PC-3 (cell line): ENCODE measurements at places on chromosomes 13 and 19. TPM values are rescaled to one million over a fixed set of nuclear protein-coding genes. Genes with fewer than 3 reads are reported as not detected.

- no peaks in the 10 kb centered on the region for H3K36me3 ChIP-seq
- H3K4me3 ChIP-seq: no peak overlapping the region
- peaks cover 5% of the 10 kb centered on the region; the same call in 1 of the 2 replicates for H3K4me1 ChIP-seq
- H3K27me3 ChIP-seq: no peaks in the 10 kb centered on the region
- no peak overlapping the region for H3K27ac ChIP-seq
These were observed 20.6 kb downstream of the STK24 start for GRCh38 chr13:98556142-98556816.

DNA sequence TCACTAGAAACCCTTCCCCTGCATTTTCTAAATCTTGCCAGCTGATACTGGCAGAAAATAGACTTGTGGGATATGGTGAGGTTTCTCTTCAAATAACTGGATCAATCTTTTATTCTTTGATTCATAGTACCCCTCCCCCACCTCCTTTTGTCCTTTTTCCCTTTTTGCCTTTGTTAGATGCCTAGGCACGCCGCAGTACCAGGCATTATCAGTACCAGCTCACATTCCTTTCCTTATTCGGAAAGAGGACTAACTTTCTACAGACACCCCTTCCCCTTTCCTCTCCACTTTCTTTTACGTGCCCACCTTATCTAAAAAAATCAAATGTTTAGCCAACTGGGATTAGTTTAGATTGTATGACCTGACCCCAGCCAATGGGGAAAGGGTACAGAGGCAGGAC lies 226.4 kb downstream of the MTUS2 start:
- H3K27me3 ChIP-seq: no peaks in the 10 kb centered on the region
- no peaks in the 10 kb centered on the region for H3K4me1 ChIP-seq
- no peak overlapping the region for H3K27ac ChIP-seq
- DNase-seq: no peak

DNA sequence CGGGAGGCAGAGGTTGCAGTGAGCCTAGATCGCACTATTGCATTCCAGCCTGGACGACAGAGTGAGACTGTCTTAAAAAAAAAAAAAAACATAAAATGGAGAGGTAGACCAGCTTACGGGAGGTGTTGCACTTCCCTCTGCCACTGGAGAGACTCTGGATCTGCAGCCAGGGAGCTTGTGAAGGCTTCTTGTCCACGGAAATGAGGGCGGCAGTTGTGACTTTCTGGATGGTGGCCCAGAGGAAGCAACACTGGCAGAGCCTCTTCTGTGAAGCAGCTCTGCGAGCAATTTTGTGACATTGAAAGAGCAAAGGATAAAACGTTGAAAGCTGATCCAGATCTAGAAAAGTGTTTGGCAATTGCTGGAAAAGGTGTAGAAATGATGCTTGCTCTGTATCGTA lies 10.4 kb downstream of the SPINT2 start:
- no peaks in the 10 kb centered on the region; the same call in 1 of the 2 replicates for H3K36me3 ChIP-seq
- no peak for DNase-seq
- no peak overlapping the region for H3K27ac ChIP-seq
- no peaks in the 10 kb centered on the region for H3K27me3 ChIP-seq
- no peak overlapping the region for H3K4me3 ChIP-seq
- peaks cover 57% of the 10 kb centered on the region for H3K4me1 ChIP-seq

- peaks cover 94% of the 10 kb centered on the region for H3K27me3 ChIP-seq
- DNase-seq: no peak
- no peak within 1 kb of the TSS for H3K4me3 ChIP-seq
- no peaks in the 10 kb centered on the region for H3K36me3 ChIP-seq
- no peaks in the 10 kb centered on the region for H3K4me1 ChIP-seq
- H3K27ac ChIP-seq: no peak within 1 kb of the TSS
These were observed at the start of gene GPR12 for GRCh38 chr13:26759907-26760831. Gene GPR12 (minus strand): TSS chr13:26760786. CDS start chr13:26759827, 959 bp downstream.

DNA sequence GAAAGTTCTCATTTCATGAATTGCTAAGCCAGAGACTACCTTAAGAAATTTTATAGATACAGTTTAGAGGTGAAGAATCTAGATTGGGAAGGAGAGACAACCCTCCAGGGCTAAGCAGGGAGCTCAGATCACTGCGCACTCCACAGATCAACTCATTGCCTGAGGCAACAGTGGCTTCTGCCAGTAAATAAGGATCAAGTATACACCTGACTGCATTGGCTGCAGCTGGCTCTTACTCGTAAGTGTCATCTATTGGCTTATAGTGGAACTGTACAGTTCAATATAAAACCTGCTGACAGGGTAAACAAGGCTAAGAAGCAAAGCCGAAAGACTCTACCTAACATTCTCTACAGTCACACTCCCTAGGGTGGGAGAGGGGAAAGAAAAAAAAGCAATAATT lies 18.0 kb upstream of the C1QTNF9B start:
- no peak overlapping the region for H3K4me3 ChIP-seq
- H3K27ac ChIP-seq: no peak overlapping the region
- peaks cover 10% of the 10 kb centered on the region for H3K4me1 ChIP-seq
- H3K36me3 ChIP-seq: no peaks in the 10 kb centered on the region
- H3K27me3 ChIP-seq: no peaks in the 10 kb centered on the region

- no peaks in the 10 kb centered on the region for H3K36me3 ChIP-seq
- no peak for DNase-seq
- peaks cover 20% of the 10 kb centered on the region for H3K4me1 ChIP-seq
These were observed 163.7 kb downstream of the SHISA2 start for GRCh38 chr13:25887962-25888655.

DNA sequence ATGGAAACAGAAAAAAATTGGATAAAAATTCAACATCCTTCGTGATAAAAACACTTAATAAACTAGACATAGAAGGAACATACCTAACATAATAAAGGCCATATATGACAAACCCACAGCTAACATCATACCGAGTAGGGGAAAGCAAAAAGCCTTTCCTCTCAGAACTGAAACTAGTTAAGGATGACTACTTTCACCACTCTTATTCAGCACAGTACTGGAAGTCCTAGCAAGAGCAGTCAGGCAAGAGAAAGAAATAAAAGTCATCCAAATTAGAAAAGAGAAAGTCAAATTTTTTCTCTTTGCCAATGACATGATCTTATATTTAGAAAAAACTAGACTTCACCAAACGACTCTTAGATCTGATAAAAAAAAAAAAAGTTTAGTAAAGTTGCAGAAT lies 25.8 kb upstream of the SLC7A9 start:
- no peaks in the 10 kb centered on the region for H3K27me3 ChIP-seq
- no peak for DNase-seq

DNA sequence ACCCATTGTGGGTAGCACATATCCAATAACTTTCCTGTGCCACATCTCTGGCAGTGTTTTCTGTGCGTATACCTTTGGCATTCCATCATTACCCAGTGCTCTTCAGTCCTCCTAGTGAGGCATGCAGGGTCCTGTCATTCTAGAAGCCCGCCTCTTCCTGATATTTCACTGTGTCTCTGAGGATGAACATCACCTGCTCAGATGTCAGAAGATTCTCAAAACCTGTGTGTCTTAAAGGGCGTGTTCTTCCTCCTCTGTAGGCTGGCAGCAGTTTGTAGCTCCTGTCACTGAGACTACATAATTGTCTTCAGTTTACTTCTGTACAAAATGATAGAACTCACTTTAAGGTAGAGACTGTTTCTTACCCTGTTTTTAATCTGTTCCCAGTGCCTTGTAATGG lies 56.9 kb upstream of the TEX29 start:
- DNase-seq: no peak
- H3K4me3 ChIP-seq: no peak overlapping the region
- no peaks in the 10 kb centered on the region for H3K27me3 ChIP-seq
- no peak overlapping the region for H3K27ac ChIP-seq
- no peaks in the 10 kb centered on the region for H3K4me1 ChIP-seq
- H3K36me3 ChIP-seq: peaks cover 5% of the 10 kb centered on the region

DNA sequence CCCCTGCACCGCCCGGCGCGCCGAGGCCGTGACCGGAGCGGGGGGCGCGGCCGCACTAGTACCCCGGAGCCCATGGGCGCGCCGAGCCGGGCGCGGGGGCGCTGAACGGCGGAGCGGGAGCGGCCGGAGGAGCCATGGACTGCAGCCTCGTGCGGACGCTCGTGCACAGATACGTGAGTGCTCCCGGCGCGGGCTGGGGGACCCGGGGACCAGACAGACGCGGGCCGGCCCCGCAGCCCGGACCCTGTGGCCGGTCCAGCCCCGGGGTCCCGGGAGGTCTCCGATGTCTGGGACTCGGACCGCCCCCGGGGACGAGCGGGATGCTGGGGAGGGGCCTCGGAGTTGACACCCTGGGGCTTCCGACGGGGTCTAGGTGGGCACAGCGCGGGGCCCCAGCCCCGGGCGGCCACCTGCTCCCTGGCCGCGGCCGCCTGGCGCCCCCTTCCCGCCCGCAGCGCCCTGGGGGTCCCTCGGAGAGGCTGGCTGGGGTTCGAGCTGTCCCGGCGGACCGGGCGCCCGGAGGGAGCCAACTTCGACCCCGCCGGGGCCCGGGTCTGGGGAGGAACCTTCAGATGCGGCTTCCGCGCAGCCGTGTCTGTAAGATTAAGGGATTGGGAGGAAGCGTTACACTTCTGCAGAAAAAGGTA lies 568 bp downstream of the ATP11A start:
- H3K4me3 ChIP-seq: peak overlapping the region; percentile 85
- H3K27me3 ChIP-seq: no peaks in the 10 kb centered on the region
- H3K36me3 ChIP-seq: no peaks in the 10 kb centered on the region
- H3K27ac ChIP-seq: no peak overlapping the region

DNA sequence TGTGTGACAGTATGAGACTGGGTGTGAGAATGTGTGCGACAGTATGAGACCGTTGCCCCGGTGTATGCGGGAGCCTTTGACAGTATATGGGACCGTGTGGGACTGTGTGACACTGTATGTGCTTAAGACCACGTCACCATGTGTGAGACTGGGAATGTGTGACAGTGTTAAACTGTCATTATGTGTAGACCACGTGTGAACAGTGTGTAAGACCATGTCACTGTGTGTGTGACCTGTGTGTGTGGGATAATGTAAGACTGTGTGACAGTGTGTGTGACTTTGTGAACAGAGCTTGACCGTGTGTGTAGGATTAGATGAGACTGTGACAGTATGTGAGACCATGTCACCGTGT lies 549 bp downstream of the ZNF583 start:
- H3K27me3 ChIP-seq: no peaks in the 10 kb centered on the region
- no peaks in the 10 kb centered on the region for H3K36me3 ChIP-seq
- DNase-seq: no peak
- H3K27ac ChIP-seq: no peak overlapping the region

GRCh38 chr19:2680808-2681207 lies 21.7 kb downstream of the GNG7 start:
- no peaks in the 10 kb centered on the region for H3K36me3 ChIP-seq
- H3K4me3 ChIP-seq: no peak overlapping the region
- no peaks in the 10 kb centered on the region for H3K4me1 ChIP-seq
- H3K27ac ChIP-seq: no peak overlapping the region
- H3K27me3 ChIP-seq: no peaks in the 10 kb centered on the region

- H3K4me1 ChIP-seq: no peaks in the 10 kb centered on the region
- H3K27ac ChIP-seq: no peak overlapping the region
- H3K4me3 ChIP-seq: no peak overlapping the region
- no peak for DNase-seq
- H3K36me3 ChIP-seq: peaks cover 17% of the 10 kb centered on the region
These were observed 24.2 kb downstream of the RANBP3 start for GRCh38 chr19:5953680-5954213.

DNA sequence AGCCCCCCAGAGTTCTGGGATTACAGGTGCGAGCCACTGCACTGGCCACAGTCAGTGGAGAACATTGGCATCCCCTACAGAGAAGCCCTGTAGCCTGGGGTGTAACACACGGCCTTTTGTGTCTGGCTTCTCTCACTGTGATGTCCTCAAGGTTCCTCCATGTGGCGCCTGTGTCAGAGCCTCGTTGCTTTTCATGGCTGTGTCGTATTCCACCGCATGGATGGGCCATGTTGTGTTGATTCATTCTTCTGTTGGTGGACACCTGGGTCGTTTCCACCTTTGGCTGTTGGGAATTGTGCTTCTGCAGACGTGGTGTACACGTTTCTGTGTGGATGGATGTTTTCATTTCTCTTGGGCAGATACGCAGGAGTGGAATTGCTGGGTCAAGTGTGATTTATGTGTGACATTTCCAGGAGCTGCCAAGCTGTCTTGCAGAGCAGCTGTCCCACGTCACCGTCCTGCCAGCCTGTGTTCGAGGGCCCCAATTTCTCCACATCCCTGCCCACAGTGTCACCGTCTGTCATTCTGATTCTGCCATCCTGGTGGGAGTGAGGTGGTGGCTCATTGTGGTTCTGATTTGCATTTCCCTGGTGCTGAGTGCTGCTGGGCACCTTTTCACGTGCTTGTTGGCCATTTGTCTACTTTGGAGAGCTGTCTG lies 59.4 kb downstream of the KDM4B start:
- H3K4me1 ChIP-seq: peaks cover 13% of the 10 kb centered on the region
- H3K27me3 ChIP-seq: no peaks in the 10 kb centered on the region
- peaks cover 6% of the 10 kb centered on the region for H3K36me3 ChIP-seq
- no peak overlapping the region for H3K27ac ChIP-seq
- DNase-seq: no peak

DNA sequence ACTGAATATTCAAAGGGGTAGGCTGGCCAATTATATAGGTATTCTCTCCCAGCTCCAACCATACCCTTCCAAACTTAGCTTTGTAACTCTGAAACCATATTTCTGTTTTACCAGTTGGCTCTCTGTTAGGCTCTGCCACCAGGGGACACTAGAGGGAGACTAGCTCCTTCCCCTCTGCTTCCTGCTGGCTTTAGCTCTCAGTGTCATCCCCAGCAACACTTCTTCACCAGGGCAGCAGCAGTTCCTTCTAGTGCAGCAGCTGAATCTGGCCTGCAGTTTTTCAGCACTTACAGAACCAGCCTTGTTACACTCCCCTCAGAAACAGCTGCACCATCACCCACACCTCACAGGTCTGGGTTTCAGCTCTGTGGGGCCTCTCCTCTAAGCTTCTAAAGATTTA lies 51.0 kb upstream of the DOCK9 start:
- no peak for DNase-seq
- peaks cover 25% of the 10 kb centered on the region for H3K4me1 ChIP-seq
- H3K36me3 ChIP-seq: no peaks in the 10 kb centered on the region; the same call in 1 of the 2 replicates
- H3K4me3 ChIP-seq: no peak overlapping the region

- DNase-seq: peak; percentile 8
- no peak overlapping the region for H3K27ac ChIP-seq
- 0 out of 2 replicates have a peak, but pooled peaks cover 7% of the 10 kb centered on the region for H3K4me1 ChIP-seq
- no peaks in the 10 kb centered on the region for H3K36me3 ChIP-seq
- H3K27me3 ChIP-seq: no peaks in the 10 kb centered on the region
These were observed 365.0 kb upstream of the NBEA start for GRCh38 chr13:34577051-34577450.

GRCh38 chr19:2602391-2603181 lies 99.9 kb downstream of the GNG7 start:
- peaks cover 11% of the 10 kb centered on the region; the same call in 1 of the 2 replicates for H3K4me1 ChIP-seq
- H3K36me3 ChIP-seq: no peaks in the 10 kb centered on the region
- no peaks in the 10 kb centered on the region for H3K27me3 ChIP-seq
- H3K4me3 ChIP-seq: peak overlapping the region; percentile 44; the same call in 1 of the 2 replicates
- no peak overlapping the region for H3K27ac ChIP-seq
- peak; percentile 48 for DNase-seq

GRCh38 chr13:30038884-30039283 lies 188.5 kb upstream of the UBL3 start:
- DNase-seq: no peak
- H3K36me3 ChIP-seq: no peaks in the 10 kb centered on the region
- peaks cover 5% of the 10 kb centered on the region for H3K4me1 ChIP-seq
- H3K4me3 ChIP-seq: no peak overlapping the region
- H3K27ac ChIP-seq: no peak overlapping the region

OR7D2 gene
- total RNA-seq: 0.07 TPM in 1 of 2 replicates, not detected in the other

KLK12 gene
- total RNA-seq: not detected in 2 replicates

ZNF808 gene
- total RNA-seq: 9.4 and 14.3 TPM in 2 replicates

KLK3 gene
- not detected in 2 replicates for total RNA-seq

KASH5 gene
- not detected in 2 replicates for total RNA-seq

SIGLEC5 gene
- not detected in 2 replicates for total RNA-seq

GJB6 gene
- 0.52 and 0.84 TPM in 2 replicates for total RNA-seq

ZNF790 gene
- 0.63 and 1.2 TPM in 2 replicates for total RNA-seq

CALR gene
- total RNA-seq: 2,022 and 2,043 TPM in 2 replicates

FPR1 gene
- total RNA-seq: 0.46 and 0.55 TPM in 2 replicates

RDH8 gene
- not detected in 2 replicates for total RNA-seq
